M059J (cell line): ENCODE measurements at places on chromosomes 2 and 18. TPM values are rescaled to one million over a fixed set of nuclear protein-coding genes. Genes with fewer than 3 reads are reported as not detected.

DNA sequence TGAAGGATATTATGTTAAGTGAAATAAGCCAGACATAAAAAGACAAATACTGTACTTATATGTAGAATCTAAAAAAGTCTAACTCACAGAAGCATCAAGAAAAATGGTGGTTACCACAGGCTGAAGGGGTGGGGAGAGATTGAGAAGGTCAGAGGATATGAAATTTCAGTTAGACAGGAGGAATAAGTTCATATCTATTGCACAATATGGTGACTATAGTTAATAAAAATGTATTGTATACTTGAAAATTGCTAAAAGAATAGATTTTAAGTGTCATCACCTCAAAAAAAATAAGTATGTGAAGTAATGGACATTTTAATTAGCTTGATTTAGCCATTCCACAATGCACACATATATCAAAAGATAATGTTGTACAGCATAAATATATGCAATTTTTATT lies 19.8 kb downstream of the ACMSD start:
- DNase-seq, result no peak

DNA sequence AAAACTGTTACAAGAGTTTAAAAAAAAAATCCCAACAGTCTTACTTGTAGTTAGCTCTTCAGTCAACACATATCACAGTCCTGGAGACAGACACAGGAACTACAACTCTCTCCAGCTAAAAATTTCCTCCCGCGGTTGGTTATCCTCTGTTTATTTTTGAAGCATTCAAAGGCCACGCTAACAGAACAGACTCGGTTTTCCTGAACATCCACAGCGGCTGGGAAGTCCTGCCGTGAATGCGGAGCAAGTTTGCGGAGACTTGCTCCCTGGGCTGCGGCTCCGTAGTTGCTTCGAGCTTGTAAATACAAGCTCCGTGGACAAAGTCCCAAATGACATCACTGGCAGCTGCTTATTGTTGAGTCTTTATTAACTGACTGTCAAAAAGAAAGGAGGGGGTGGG lies at the start of gene NCKAP5:
NCKAP5 (minus strand) TSS at position 292 of the 400 bp plus-strand sequence. CDS start 50,937 bp downstream, outside the sequence.
- DNase-seq, result peak; percentile 56

PEX13 gene
- 47.8 and 59.4 TPM in 2 replicates for total RNA-seq

DNAJC5G gene
- total RNA-seq, result not detected in 2 replicates

DNA sequence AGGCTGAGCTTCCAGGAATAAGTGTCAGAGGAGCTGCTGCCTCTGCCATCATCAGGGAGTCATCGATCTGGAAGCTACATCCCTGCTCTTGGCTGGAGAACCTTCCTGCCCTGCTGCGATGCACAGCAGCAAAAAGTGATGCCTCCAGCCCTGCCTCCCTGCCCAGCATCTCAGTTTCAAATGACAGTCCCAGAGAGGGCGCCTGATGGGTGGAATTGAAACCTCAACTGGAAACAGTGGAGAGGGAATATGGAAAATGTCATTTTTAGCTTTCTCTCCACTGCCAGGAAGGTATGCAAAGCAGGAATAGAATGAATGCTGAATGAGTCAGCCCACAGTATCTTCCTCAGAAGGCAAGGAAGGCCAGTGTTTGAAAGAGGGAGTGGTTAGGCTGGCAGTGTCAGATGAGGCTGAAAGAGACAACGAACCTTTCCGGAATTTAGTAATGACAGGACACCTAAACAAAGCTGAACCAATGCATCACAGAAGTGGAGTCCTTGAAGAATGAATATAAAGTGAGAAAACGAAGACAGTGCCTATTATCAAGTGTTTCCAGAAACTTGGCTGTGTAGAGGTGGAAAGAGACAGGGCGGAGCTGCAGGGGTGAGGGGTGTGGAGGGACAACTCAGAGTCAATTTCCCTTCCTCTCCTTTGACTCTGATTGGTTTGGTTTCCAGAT lies 153.9 kb upstream of the NDUFV2 start:
- peak; percentile 94 for DNase-seq
